ENCODE measurements at places on chromosomes 2 and 18.

DNA sequence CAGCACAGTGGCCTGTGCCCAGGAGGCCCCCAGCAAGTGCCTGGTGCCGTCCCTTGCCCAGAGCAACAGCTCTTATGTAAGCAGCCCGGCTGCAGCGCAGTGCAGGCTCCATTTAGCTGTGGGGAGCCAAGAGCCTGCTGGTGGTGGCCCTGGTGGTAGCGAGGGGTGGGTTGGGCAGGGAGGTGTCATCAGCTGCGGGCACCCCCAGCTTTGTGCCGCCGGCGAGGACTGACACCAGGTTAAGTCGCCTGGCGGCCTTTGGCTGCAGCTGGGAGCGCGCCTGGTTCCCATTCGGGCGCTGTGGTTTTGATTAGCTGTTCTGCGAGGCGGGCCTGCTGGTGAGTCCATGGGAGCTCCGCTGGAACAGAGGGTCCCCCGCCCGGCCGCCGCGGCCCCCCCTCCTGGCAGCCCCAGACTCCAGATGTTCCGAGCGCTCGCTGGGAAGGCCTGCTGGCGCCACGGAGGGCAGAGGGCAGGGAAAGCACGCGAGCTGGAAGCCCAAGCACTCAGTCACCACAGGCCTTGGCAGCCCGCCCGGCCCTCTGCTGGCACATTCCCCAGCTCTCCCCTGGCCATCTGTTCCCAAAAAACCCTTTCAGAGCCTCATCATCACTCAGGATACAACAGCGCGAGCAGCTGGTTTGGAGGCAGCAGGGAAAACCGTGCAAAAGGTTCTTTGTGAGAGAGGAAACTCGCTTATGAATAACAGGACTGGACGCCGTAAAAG lies 18.4 kb downstream of the ATOH8 start:
- no peak for DNase-seq

- no peak for DNase-seq
Measured at GRCh38 chr2:101832114-101832513, 134.6 kb downstream of the MAP4K4 start.

GRCh38 chr2:30979822-30980245 lies 158.4 kb downstream of the GALNT14 start:
- DNase-seq = no peak

- no peak for DNase-seq
Measured at GRCh38 chr2:29627279-29627711, 294.1 kb downstream of the ALK start.

GRCh38 chr2:108923736-108924579 lies 65.1 kb downstream of the EDAR start:
- no peak for DNase-seq

DNA sequence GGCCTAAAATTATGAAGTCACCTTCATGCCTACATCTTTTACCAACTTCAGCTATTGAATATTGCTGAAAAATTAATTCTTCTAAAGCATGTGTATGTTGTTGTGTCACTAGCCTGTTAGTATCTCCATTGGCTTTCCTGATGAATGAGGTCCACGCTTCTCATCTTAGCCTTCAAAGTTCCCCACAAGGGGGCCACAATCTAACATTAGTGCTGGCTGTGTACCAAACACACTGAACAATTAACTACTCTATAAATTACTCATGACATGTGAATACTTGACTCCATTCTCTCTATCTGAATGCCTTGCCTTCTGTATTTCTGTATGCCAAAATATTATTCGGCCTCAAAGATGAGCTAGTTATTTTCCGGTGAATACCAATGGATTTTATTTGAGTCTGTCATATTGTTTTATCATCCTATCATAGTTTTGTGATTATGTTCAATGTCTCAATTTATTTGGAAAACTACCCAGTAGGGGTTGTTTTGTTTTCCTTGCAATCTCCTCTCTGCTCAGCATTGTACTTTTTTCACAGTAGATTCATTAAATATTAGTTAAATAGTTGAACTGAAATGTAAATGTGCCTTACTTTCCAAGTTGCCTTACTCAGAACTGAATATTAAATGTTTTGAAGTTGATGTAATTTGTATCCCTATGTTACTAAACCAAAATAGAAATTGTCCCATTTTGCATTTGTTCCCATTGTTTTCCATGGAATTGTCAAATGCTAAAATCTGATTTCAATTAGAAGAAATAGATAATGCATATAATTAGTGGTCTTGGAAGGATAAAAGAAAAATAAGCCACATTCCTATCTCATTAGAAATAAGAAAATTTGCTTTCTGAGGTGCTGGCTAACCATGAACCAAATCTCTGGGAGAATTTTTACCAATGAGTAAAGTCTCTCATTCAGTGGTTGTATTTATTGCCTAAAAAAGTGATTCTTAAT lies 208.4 kb upstream of the COL3A1 start:
- no peak for DNase-seq

- DNase-seq = no peak
Measured at GRCh38 chr2:111121028-111121827, 514 bp downstream of the BCL2L11 start.

- no peak for DNase-seq
Measured at GRCh38 chr18:66548747-66549146, 55.1 kb downstream of the CDH19 start.

DNA sequence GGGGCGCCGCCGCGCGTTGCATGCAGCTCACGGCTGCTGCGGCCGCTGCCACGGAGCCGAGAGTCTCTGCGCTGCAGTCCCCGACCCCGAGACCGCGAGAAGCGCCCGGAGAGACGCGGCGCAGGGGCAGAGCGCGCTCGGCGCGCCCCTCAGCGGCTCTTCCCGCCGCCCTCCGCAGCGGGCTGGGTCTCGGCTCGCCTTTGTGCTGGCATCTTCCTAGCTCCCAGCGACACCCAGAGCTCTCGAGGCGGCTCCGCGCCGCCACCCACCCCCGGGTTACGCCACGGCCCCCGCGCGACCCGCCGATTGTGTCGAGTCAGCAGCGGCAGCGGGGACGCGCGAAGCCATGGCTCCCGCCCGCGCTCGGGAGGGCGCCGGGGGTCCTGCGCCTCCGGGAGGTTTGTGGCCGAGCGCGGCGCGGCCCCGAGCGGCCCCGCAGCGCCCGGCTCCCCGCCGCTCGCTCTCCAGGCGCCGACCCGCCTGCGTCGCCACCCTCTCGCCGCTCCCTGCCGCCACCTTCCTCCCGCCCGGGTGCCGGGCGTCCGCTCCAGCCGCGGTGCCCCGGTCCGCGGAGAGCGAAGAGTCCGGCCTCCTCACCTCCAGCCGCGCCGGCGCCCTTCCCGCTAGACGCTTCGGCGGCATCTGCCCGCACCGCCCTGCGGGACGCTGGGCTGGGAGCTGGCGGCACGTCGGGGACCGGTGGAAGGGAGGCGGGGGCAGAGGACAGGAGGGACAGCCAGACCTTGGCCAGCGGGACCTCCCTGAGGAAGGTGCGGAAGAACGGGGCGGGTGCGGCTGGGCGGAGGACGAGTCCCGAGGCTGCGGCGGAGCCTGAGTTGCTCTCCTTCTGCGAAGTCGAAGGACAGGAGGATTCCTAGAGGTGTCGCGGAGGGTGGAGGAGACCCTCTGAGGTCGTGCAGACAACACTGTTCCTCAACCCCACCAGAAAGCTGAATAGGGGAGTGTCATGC lies 46.3 kb upstream of the CCDC150 start:
- DNase-seq = no peak

Data from activated CD4-positive, CD25-positive, alpha-beta regulatory T cell treated with anti-CD3 and anti-CD28 coated beads, Interleukin-2, amount 50 U/mL, for 16 hours (primary cell).